CD8-positive, alpha-beta memory T cell (primary cell): ENCODE measurements at places on chromosomes 3 and 15.
A peak's percentile ranks its signal among the peaks of the same experiment; 100 is the strongest.

DNA sequence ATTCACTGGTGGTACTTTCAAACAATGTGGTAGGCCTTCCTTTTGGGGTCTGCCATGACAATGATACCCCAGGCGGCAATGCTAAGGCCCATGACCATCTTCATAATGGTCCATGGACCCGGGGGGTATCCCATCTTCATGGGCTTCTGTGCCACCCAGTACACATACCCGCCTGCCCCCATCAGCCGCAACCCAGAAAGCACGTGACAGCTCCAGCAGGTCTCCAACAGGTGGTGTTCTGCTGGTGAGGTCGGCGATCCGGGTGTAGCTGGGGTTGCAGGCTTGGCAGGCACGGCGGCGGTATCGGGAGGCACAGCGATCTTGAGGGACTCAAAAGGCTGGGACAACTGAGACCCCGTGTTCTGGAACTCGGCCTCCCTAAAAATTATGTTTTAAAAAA is 214.5 kb downstream of the SNRPN start:
- DNase-seq: no peak

DNA sequence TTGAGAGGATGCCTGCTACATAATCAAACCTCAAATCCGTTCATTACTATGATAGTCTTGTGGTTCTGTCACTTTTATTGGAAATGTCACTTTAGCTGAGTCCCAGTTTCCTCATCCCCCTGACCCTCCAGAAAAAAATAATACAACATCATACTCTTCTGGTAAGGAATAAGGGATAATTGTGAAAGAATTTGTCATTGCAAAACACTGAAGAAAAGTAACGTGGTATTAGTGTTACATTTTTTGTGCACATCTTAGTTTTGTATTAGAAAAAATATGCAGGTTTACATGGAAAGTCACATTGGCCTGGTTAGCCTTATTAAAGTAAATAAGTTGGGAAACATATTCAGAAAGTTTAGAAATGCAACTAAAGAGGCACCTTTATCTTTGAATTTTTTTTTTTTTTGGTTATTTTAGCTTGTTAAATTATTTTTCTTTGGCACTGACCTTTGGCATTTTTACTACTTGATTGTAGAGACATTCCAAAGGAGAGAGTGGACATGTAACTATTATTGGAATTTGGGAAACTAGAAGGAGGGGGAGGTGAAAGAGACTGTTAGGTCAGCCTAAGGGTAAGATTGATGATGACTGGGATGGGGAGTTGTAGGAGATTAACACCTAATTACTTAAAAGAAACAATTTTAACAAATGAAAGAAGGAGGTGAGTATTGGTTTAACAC is 462.2 kb upstream of the RARB start:
- no peak for DNase-seq

- DNase-seq: no peak
Observed at GRCh38 chr3:73624017-73624820, 522 bp downstream of the PDZRN3 start.

GRCh38 chr3:105647047-105647446 is 221.8 kb downstream of the CBLB start:
- no peak for DNase-seq

GRCh38 chr3:7238565-7239295 is 377.8 kb downstream of the GRM7 start:
- no peak for DNase-seq

DNA sequence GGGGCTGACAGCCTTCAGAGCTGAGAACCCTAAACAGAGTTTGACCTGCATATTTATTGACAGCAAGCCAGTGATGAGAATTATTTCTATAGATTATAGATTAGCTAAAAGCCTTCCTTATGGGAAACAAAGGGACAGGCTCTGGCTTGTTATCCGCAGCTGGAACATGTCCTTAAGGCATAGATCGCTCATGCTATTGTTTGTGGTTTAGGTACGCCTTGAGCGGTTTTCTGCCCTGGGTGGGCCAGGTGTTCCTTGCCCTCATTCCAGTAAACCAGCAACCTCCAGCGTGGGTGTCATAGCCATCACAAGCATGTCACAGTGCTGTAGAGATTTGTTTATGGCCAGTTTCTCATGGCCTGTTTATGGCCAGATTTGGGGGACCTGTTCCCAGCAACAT is 10.2 kb upstream of the FAH start:
- DNase-seq: no peak

DNA sequence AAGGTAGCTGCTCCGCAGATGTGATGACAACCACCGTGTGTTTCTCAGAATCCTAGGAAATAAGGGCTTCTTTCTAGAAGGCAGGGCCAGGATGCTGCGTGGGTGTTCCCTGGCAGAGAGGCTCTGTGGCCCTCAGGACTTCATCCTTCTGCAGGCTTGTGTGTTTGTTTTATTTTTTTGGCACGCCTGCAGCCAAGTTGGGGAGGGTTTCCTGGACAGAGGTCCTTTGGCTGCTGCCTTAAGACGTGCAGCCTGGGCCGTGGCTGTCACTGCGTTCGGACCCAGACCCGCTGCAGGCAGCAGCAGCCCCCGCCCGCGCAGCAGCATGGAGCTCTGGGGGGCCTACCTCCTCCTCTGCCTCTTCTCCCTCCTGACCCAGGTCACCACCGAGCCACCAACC is at the start of gene CLEC3B:
Gene CLEC3B (plus strand): TSS at position 266 of the 400 bp plus-strand sequence. CDS start 60 bp downstream, at position 326.
- DNase-seq: no peak

GRCh38 chr15:60795889-60796288 is 316.9 kb upstream of the ICE2 start:
- DNase-seq: no peak

- no peak for DNase-seq
Observed at GRCh38 chr3:13822042-13822441, 57.8 kb downstream of the WNT7A start.

DNA sequence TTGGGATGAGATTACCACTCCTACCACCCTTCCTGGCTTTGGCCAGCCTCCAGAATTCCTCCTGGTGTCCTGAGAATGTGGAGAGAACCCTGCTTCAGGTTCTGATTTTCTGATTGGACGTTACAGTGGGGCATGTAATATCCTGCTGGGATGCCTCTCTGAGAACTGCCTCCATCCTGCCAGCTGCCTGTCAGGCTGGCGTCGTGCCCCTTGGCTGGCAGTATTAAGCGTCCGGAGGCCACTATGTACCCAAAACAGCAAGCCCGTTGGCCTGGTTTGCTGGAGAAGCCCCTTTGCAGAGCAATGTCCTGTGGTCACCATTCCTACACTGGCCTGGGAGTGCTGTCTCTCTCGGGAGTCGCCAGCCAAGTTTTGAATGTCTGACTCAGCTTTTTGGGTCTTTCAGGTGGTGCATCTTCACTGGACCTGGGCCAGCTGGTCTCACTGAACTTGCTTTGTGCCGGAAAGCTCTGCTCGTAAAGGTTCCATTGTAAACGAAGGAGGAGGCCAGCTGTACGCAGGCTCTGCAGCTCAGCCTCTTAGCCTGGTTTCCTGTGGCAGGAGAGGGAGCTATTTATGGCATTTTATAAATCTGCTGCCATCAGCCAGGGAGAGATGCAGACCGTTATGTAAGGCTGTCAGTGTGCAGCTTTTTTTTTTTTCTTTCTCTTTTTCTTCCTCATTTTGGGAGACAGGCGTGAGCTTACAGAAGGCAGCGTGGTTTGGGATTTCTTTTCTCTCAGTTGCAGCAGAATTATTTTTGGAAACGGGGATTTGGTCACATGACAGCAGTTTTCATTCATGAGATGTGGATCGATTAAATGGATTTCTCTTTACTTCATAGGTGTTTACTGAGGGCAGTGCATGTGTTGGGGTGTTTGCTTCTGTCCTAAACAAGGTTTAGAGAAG is 19.0 kb upstream of the TRAK1 start:
- DNase-seq: no peak

GRCh38 chr3:149443545-149443912 is 31.0 kb upstream of the TM4SF4 start:
- DNase-seq: no peak

DNA sequence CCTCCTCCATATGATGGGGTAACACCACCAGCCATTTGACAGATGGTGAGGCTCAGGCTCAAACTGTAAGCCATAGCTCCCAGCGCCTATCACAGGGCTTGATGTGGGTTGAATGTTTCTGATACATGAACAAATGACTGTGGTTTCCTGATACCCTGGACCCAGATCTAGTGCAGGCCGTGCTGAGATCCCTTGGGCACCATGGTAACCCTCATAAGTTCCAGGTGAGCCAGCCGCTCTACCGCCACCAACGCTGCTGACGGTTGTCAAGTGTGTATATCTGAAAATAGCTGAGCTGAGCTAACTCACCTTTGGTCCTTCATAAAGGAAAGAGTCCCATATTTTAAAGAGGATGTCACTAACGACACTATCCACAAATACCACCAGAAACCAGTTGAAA is 74.5 kb downstream of the TBC1D2B start:
- no peak for DNase-seq

DNA sequence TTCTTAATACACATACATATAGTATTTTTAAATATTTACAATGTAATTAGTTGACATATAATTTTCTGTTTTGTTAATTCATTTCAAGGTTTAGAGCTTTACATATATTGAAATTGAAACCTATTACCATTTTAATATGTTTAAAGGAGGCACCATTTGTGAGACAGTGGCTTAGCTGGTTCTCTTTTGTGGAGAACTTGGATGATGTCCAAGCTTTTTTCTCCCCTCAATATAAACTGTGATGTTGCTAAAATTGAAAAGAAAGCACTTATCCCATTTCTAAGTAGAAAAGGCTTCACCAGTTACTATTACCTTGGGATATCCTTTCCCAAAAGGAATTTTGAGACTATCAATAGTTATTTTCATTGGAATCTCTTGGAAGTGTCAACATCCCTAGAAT is 707.2 kb downstream of the NTRK3 start:
- no peak for DNase-seq

DNA sequence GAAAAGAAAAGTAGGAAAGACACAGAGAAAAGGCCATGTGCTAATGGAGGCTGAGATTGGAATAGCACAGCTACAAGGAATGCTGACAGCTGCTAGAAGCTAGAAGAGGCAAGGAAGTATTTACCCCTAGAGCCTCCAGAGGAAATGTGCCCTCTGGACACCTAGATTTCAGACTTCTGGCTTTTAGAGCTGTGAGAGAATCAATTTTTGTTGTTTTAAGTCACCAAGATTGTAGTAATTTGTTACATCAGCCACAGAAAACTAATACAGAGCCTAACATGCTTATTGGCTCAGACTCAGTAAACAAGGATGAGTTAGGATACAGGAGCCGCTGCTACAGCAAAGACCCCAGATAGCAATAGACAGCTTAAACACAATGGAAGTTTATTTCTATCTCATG is 33.1 kb upstream of the GLCE start:
- DNase-seq: no peak

GRCh38 chr3:104911376-104911775 is 455.3 kb upstream of the ALCAM start:
- no peak for DNase-seq

- no peak for DNase-seq
Observed at GRCh38 chr3:193010191-193010590, 92.5 kb upstream of the MB21D2 start.

DNA sequence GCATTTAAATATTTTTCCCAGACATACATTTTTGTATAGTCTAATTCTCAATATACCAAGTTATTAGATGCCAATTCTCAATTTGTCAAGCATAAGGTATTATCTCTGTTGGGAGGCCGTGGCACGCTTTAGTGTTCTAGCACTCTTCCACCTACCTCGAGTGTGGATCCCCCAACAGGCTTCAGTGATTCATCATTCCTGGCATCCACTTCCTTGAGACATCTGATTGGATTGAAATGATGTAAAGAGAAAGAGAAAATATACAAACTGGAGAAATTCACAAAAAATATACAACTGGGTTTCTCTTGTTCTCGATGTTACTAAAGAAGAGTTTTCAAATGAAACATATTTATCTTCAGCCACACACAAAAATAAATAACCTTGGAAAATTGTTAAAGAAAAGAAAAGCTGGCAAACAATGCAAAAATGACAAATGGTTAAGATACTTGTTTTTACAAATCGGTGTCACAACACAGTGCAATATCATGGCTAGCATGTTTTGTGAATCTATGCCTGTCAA is 218.0 kb upstream of the CDIN1 start:
- no peak for DNase-seq

DNA sequence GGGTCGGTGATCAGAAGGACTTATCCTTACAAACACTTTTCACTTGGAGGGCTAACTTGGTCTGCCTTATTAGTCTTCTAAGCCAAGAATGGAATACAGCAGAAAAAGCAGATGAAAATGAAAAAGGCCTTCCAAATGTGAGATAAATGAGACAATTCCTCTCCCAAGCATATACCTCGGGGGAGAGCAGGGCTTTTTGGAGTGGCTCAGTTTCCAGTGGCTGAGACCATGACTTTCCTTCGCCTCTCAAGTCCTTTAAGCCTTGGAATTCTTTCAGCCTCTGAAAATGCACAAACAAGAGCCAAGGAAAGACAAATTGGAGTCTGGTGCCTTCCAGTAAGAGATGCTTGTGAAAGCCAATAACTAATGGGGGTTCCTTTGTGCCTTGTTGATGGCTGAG is 130.9 kb downstream of the DTWD1 start:
- DNase-seq: no peak

- DNase-seq: no peak
Observed at GRCh38 chr3:169404520-169404890, 259.0 kb downstream of the MECOM start.

DNA sequence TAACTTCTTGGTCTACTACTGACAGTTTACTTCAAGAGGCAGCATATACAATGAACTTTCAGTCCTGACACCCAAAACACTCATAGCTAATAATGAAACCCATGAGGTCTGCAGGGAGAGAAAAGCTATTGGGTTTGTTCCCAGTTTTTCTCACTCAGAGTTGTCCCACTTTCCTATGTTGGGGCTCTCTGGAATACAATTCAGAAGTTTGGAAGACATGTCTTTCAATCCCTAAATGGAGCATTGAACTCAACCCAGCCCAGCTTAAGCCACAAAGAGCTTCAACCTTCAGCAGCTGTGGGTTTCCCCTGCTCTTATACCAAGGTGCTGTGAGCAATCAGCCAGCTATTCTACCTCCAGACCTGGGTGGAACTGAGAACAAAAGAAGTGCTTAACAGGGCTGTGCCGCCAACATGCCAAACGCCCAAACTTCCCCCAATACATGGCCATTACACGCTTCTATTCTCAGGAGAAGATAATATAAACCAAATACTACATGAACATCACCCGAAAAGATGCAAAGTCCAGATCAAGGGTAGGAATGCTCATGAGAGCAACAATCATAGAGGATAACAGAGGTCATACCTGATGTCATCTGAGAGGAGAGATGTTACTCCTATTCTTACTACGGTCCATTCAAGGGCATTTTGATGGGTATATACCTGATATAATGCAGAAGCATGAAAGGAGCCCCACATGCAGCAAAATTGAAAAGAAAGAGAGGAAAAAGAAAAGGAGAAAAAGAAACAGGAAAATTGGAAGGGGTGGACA is 131.2 kb upstream of the TGFBR2 start:
- DNase-seq: peak; percentile 19

- no peak for DNase-seq
Observed at GRCh38 chr3:125294411-125294810, 80.7 kb downstream of the ZNF148 start.

GRCh38 chr3:105619651-105620050 is 249.2 kb downstream of the CBLB start:
- DNase-seq: no peak

GRCh38 chr3:3105246-3105645 is 4.9 kb downstream of the IL5RA start:
- DNase-seq: no peak
